ENCODE measurements at places on chromosomes 4 and X.

DNA sequence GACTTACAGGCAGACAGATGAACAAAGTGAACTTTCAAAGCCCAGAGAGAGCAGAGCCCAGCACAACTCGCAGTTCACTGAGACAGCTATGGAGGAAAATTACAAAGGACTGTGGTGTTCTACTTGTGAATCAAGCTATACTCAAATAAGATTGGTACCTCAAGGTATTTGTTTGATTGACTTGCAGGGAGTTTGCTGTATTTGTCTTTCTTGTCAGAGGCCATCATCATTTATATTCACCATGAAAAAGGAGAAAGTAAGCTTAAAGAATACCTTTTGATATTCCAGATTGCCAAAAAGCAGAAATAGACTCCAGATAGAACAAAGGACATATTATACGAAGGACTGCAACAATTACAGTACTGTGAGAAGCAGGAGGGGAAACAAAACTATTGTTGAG lies 1047.9 kb downstream of the RPA4 start:
- no peak for DNase-seq

- no peak for DNase-seq
Measured at GRCh38 chr4:113635739-113636437, 125.7 kb downstream of the CAMK2D start.

DNA sequence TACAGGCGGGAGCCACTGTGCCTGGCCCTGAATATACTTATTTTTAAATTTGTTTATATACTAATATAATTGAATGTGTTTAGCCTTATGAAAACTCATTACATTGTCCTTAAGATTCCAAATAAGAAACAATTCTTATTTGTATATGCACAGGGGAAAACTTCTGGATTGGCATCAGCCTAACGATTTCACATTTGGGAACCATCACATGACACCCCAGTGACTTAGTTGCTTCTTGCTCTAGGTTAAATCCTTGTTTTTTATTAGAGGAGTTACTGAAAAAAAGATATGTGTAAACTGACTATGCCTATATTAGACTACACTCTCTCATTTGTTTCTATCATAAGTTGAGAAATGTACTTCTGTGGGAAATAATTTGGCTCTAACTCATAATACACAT lies 520.2 kb downstream of the SPRY1 start:
- DNase-seq, result no peak

GRCh38 chr4:163562496-163562895 lies 68.0 kb downstream of the TMA16 start:
- no peak for DNase-seq

DNA sequence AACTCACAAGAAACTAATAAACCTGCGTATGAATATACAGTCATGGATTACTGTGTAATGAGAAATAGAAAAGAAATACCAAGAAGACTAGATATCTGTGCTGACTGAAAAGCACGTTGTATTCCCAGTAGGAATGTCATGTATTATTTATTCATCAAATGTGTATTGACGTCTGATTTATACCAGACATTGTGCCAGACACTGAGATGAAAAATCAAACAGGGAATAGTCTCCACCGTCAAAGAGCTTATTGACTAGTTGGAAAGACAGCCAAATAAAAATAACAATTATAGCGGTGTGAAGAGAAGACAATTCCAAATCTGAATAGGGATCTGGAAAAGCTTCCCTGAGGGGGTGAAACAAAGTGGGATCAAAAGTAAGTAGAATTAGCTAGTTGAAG lies 687.6 kb downstream of the C4orf33 start:
- no peak for DNase-seq

GRCh38 chrX:119130911-119131310 lies 3.3 kb upstream of the KIAA1210 start:
- DNase-seq, result no peak

- no peak for DNase-seq
Measured at GRCh38 chrX:132101799-132102198, 26.0 kb downstream of the FRMD7 start.

DNA sequence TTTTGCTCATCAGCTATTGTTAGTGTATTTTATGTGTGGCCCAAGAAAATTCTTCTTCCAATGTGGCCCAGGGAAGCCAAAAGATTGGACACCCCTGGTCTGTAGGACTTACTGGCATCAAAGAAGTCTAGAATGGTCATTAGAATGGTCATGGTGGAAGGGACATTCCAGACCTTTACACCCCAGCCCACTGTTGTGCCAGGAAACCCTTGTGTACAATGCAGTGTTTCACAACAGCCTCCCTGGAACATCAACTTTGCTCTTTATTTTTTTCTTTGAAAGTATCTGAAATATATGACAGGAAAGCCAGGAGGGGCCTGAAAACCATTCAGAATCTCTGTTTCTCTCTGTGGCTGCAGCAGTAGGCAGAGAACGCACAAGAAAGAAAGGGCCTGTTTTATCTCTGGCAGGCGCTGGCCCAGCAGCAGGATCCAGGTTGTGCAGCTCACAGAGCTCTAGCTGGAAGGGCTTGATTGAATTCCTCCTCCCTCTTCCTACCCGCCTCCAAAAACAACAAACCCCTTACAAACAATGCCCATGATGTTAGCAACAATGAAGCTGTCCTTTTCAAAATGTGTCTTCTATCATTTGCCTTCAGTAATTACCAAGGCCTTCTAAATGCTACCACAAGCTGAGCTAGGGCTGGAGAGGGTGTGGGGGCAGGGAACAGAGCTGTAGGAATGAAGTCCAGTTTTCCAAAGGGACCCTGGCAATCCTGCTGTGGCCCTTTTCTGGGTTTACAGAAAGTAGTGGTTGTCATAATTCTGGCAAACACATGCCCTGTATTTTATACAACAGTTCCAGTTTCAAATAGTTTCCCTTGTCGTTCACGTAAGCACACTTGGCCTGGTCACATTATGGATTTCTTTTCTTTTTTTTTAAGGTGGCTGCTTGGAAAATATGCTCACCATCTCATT lies 32.3 kb upstream of the TFDP3 start:
- no peak for DNase-seq

DNA sequence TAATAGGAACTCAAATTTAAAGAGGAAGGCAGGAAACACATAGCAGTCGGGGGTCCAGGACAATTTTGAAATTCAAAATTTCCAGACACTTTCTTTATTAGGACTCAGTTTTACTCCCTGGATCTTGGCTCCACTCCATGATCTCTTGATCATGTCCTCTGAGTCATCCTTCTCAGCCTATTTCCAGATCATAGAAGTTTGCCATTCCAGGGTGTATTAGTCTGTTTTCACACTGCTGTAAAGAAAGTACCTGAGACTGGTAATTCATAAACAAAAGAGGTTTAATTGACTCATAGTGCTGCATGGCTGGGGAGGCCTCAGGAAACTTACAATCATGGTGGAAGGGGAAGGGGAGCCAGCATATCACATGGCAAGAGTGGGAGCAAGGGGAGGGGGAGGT lies 564.7 kb upstream of the ACTRT1 start:
- DNase-seq, result no peak

DNA sequence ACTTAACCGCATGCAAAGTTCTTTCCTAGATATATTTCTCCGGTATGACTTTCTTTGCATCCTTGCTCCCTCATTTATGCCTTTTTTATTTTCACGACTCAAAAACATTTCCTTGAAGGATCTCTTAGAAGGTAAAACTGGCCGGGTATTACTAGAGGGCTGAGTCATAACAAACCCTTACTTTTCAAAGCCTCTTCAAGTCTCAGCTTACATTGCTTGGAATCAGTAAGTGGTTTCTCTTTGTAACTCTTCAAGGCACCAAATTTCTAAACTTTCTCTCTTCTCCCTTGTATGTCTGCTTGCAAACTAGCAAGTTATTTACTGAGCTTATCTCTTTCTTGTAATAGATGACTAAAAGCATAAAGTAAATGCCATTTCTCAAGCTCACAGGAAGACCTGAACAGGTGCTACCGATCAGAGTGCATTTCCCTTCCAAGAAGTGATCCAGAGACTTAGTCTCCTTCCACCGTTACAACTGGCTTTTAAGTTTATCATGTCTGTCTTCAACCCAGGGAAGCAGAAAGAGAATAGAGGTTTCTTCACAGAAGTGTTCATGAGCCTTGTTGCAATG lies 75.5 kb downstream of the ANXA10 start:
- no peak for DNase-seq

DNA sequence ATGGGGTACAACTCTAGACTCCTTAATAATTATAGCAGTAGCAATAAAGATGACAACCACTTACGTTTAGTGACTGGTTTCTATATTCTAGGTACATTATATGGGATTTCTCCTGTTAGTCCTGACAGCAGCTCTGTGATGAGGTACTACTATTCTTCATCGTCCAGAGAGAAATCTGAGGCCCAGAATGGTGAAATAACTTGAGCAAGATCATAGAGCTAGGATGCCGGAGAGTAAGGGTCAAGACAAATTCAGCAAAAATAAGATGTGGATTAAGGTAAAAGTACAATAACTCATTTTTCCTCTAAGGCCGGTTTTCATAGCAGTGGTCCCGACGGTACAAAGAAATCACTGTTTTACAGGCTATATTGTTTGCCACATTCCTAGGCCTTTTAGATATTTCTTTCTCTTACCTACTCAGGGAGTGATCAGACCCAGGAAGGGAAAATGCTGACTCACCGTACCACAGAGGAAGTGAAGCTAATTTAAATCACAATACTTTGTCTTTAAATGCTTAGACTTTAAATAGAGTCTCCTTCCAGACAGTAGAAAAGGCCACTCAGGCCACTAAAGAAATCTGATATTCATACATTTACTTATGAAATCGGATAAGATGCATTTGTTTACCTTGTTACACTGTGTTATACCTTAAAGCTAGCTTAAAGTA lies 2023.0 kb upstream of the AGA start:
- DNase-seq, result peak; percentile 44

DNA sequence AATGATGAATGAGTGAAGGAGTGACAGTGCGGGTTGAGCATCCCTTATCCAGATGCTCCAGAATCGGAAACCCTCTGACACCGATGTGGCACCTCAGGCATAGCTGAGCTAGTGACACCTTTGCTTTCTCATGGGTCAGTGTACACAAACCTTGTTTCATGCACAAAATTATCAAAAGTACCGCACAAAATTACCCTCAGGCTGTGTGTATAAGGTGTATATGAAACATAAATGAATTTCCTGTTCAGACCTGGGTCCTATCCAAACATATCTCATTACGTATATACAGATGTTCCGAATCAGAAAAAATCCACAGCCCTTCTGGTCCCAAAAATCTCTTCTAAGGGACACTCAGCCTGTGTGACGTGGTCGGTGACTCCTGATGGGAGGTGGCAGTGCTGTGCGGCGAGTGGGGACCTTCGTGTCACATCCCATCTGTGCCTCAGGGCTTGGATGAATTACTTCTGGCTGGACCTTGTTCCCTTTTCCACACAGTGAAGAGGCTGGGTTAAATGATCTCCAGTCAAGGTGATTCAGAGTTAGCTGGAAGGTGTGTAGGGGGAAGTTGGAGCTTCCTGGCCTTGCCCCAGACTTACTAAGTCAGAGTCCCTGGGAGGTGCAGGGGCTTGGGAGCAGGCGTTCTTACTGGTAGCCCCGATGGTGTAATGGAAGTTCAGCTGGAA lies 18.8 kb downstream of the RGS12 start:
- no peak for DNase-seq

DNA sequence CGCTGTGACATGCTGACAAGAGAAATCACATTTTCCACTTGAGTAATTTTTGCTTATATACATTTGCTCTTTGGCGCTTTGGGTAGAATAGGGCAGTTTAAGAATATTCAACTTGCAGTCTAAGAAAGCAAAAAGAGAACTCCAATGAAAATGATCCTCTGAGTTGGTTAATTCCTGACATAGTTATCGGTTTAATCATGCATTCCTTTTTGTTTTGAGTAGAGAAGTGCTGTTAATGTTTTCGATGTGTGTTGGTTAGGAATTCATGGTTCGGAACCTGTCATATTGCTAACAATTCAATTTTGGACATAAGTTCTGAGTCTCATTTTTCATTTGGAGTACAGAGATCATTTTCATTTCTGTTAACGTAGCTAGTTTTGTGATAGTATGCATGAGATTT lies 700.6 kb upstream of the PITX2 start:
- no peak for DNase-seq

- no peak for DNase-seq
Measured at GRCh38 chr4:42646999-42647541, 9.8 kb downstream of the ATP8A1 start.

DNA sequence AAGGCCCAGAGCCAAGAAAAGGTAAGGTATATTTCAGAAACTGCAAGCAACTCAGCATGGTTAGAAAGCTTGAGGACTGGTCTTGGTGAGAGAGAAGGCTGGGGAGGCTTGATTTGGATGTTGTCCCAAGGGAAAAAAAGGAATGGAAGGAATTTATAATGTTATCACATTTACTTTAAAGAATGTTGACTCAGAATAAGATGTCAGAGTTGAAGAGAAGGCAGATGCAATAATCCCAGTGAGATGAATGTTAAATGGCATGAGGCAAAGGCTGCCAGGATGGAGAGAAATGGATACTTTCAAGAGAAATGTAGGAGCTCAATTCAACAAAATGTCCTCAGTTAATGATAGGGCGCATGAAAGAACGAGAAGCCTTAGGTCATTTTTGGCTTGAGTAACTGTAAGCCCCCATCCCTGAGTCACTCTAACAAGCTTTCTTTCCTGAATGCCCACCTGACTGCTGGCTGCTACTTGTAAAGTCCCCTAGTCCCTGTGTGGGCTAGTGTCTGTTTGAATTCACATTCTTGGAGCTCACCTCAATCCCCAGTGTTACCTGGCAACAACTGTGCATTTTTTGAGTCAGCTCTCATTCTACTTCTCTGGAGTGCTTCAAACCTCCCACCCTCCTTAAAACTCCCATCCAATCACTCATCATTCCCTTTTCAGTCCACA lies 103.0 kb upstream of the TAPT1 start:
- no peak for DNase-seq

DNA sequence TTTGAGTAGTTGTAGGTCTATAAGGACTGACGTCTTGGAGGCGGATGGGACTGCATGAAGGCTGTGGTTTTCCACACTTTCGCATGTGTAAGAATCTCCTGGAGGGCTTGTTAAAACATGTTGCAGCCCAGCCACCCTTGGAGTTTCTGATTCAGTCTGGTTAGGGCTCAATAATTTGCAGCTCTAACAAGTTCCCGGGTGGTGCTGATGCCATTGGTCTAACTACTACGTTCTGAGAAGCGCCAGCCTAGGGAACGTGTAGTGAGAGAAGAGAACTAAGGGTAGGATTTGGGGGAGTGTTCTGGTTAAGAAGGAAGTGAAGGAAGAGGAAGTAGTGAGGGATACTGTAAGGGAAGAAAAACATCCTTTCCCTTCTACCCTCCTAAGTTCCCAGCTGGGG lies 138.9 kb downstream of the LARP7 start:
- no peak for DNase-seq

DNA sequence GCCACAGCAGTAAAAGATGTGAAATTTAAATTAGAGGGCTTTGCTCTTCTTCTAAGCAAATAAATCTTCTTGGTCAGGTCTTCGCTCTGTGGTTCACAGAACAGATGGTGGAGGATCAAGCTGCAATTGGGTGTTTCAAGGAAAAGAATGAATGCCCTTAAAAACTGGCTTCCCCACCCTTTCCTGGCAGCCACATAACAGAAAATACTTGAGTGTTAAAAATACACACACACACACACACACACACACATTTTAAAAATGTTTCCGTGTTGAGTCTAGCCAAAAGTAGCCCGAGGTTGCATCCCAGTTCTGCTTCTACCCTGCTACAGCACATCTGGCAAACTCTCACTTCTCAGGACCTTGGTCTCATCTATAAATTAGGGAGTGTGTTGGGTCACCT lies 56.7 kb upstream of the FGFBP2 start:
- no peak for DNase-seq
